ENCODE measurements at places on chromosomes 6 and 20.

- peak; percentile 36 for DNase-seq
Measured at GRCh38 chr6:151385177-151385576, 6.2 kb downstream of the ZBTB2 start.

DNA sequence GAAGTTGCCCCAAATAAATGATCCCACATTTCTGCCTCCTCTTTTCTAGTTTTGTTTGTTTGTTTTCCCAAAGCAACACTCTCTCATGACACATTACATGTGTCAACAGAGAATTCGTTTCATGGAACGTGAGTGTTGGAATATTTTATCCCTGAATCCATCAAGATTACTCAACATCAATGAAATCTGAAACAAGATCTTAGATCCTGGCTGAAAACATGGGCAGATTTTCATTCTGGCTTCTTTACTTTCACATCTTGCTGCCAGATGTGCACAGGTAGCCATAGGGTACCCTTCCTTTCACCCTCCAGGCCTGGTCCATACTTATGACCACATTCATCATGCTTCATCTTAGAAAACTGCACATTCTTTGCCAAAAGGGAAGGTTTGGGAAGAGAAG, 347.0 kb downstream of the DOK5 start:
- DNase-seq, result no peak

- DNase-seq, result no peak
Measured at GRCh38 chr6:6715465-6715864, 126.9 kb downstream of the LY86 start.

DNA sequence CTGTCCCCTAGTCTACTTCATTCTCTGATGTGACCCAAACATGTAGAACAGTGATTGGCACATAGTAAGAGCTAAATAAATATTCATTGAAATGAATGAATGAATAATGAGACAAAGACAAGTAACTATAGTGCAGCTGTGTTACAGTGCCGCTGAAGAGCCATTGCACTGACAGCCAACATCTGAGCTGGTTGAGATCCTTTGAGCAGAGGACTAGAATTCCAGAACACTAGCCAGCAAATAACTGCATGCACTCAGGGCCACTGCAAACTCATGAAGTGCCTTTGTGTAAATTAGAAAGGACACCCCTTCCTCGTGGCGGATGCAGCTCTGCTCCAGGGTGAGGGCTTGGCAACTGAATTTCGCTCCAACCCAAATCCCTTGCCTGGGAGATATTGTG, 230.3 kb upstream of the CDYL start:
- DNase-seq, result no peak

- DNase-seq, result no peak
Measured at GRCh38 chr6:38370653-38371601, 268.8 kb downstream of the BTBD9 start.

- DNase-seq, result no peak
Measured at GRCh38 chr20:24059174-24059573, 70.6 kb upstream of the GGTLC1 start.

Data from GM13976 (cell line).